ENCODE measurements at places on chromosomes 4 and X. TPM values are rescaled to one million over a fixed set of nuclear protein-coding genes. Genes with fewer than 3 reads are reported as not detected.
A peak's percentile ranks its signal among the peaks of the same experiment; 100 is the strongest.

The XAGE5 gene
- not detected for total RNA-seq

DNA sequence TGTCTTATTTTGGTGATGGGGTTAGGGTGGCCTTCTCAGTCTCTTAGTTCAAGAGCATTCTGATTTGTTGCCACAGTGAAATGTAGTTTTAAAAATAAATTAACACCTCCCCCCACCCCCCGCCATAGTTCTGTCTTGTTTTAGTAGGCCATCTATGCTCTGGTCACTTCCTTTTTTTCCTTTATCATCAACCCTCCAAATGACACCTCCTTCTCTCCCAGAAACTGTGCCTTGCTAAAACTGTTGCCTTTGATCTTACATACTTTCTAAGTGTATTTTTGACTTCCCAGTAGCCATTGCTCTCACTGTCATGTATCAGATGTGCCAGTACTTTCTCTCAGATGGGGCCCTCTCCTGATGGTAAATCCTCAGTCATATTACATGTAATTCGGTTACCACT, 14.5 kb upstream of the NDUFC1 start:
- no peak overlapping the region for H3K27ac ChIP-seq
- no peaks in the 10 kb centered on the region for H3K4me1 ChIP-seq
- peaks cover 4% of the 10 kb centered on the region for H3K36me3 ChIP-seq
- H3K4me3 ChIP-seq: no peak overlapping the region

DNA sequence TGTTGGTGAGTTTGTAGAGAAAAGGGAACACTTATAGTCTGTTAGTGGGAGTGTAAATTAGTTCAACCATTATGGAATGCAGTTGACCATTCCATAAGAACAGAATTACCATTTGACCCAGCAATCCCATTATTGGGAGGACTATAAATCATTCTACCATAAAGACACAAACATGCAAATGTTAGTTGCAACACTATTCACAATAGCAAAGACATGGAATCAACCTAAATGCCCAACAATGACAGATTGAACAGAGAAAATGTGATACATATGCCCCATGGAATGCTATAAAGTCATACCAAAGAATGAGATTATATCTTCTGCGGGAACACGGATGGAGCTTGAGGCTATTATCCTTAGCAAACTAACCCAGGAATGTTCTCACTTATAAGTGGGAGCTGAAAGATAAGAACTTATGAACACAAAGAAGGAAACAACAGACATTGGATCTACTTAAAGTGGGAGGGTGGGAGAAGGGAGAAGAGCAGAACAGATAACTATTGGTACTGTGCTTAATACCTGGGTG, 1819.2 kb upstream of the ADGRL3 start:
- DNase-seq: no peak
- H3K27ac ChIP-seq: no peak overlapping the region
- peaks cover 9% of the 10 kb centered on the region for H3K4me1 ChIP-seq
- H3K27me3 ChIP-seq: no peaks in the 10 kb centered on the region
- H3K36me3 ChIP-seq: no peaks in the 10 kb centered on the region
- no peak overlapping the region for H3K4me3 ChIP-seq

GRCh38 chr4:74098427-74098994, 484 bp downstream of the CXCL2 start:
- no peak for DNase-seq
- H3K4me3 ChIP-seq: peak overlapping the region; percentile 80
- no peaks in the 10 kb centered on the region for H3K4me1 ChIP-seq
- H3K27ac ChIP-seq: no peak overlapping the region

The DCAF12L2 gene
- total RNA-seq: not detected

All from SJCRH30 (cell line).